ENCODE measurements at places on chromosomes 4 and X. TPM values are rescaled to one million over a fixed set of nuclear protein-coding genes. Genes with fewer than 3 reads are reported as not detected.

The ZFYVE28 gene
- total RNA-seq = 1.9 TPM

The GNRHR gene
- total RNA-seq = not detected

The SLC39A8 gene
- total RNA-seq = 9.0 TPM

The CCDC110 gene
- under 0.01 TPM for total RNA-seq

The RGN gene
- 0.43 TPM for total RNA-seq

The SLC6A14 gene
- 6.7 TPM for total RNA-seq

The EPGN gene
- total RNA-seq = 13.5 TPM

The NEXMIF gene
- not detected for total RNA-seq

The NSUN7 gene
- 8.9 TPM for total RNA-seq

The MAGEE2 gene
- not detected for total RNA-seq

The EFNB1 gene
- total RNA-seq = 160 TPM

The PDLIM3 gene
- total RNA-seq = 4.3 TPM

The AIFM1 gene
- total RNA-seq = 11.3 TPM

The GLRA3 gene
- under 0.01 TPM for total RNA-seq

The ADH1A gene
- total RNA-seq = not detected

The UCHL1 gene
- 20.7 TPM for total RNA-seq

Measured in tracheal epithelial cell (primary cell).